ENCODE measurements at places on chromosomes 5 and 9.

GRCh38 chr9:114300846-114301797, 21.8 kb upstream of the ORM1 start:
- no peak for DNase-seq

- DNase-seq, result no peak
Measured at GRCh38 chr9:89619424-89620138, 14.8 kb downstream of the GADD45G start.

DNA sequence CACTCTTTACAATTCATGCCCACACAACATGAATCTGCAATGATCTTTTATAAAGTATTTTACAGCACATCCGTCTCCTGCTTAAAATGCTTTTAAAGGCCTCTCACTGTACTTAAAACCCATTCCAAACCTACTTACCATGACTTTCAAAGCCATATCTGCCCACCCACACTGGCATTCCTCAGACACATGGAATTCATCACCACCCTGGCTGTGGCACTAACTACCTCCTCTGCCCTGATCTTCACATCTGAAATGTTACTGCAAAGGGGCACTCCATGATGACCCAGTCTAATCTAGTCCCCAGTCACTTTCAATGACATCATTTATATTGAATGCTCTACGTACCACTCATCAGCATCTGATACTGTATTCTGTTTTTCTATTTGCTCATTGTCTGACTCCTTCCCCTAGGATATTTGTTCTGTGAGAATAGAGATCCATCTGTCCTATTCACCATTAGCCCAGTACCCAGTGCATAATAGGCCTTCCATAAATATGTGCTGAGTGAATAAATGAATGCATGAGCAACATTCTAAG, 193.2 kb upstream of the KIF2A start:
- DNase-seq, result no peak

DNA sequence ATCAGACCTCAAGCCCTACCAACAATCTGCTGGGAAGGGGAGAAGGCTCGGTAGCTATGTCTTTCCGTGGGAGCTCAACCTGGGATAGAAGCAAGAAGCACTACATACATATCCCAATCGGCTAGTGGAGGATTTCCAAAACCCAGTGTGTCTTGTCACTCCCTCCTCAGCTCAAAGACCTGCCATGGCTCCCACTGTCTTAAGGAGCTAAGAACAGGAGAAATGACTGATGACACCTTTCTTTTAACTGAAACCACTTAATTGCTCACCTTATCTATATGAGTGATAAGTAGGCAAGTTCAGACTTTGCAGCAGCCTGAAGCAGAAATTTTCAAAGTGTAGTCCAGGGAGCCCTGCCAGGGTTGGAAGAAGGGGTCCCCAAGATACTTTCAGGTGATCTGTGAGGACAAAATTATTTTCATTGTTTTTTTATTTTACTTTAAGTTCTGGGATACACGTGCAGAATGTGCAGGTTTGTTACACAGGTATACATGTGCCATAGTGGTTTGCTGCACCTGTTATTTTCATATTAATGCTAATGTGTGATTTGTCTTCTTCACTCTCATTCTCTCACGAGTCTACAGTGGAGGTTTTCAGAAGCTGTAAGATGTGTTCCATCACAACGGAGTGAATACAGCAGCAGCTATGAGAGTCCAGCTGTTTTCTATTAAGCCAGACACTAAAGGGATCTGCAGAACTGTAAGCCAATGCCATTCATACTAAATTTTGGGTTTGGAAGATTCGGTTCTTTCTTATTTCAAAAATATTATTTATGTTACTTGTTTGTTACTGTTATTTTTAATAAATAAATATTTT, 41.4 kb downstream of the PAX5 start:
- DNase-seq, result no peak

DNA sequence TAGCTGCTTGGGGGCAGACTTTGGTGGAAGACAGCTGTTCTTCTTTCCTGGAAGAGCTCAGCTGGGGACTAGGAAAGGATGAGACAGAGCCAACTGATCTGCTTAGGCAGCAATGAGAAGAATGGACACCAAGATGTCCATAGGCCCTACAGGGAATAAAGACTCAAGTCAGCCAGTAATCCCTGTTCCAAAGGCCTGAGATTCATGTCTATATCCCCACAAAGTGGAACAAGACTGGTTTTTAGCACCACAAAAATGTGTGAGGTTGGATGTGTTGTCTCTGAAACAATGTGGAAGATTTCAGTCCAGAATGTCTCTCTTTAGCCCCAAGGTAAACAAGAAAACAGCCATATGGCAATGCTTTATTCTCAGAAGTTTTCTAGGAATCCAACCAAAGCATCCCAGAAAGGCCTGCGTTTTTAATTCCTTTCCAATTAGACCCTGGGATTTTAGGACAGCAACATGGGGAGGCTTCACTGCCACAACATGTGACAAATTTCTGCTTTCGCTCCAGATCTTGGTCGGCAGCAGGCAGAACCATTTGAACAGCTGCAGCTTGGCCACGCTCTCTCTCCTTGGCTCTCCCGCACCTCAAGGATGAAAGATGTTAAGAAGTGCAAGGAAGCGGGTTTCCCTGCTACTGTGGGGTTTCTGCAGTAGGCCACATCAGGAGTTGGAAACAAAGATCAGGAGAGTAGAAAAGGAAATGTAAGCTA, 245.1 kb downstream of the FSTL4 start:
- no peak for DNase-seq

DNA sequence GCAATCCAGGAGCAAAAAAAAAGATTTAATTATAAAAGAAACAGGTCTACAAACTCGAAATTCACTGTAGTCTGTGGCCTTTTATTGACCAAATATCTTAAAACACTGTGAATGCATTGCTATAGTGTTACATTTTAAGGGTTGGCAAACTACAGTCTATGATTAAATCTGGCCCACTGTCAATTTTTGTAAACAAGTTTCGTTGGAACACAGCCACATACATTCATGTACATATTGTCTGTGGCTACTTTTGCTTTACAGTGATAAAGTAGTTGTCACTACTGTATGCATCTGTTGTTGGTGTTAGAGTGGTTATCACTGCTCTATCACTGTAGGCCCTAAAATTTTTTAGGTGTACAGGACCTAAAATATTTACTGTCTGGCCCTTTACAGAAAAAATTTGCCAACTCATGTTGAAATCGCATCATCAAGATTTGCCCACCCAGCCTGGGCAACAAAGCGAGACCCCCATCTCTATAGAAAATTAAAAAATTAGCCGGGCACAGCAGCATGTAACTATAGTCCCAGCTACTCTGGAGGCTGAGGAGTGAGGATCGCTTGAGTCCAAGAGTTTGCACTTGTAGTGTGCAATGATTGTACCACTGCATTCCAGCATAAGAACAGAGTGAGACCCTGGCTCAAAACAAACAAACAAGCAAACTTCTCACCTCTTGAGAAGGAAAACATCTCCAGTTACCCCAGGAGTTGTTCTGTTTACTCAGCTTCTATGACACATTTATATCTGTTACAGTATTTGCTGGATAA, 89.0 kb downstream of the ERBIN start:
- DNase-seq, result no peak

- no peak for DNase-seq
Measured at GRCh38 chr9:13430368-13431221, 151.1 kb upstream of the MPDZ start.

DNA sequence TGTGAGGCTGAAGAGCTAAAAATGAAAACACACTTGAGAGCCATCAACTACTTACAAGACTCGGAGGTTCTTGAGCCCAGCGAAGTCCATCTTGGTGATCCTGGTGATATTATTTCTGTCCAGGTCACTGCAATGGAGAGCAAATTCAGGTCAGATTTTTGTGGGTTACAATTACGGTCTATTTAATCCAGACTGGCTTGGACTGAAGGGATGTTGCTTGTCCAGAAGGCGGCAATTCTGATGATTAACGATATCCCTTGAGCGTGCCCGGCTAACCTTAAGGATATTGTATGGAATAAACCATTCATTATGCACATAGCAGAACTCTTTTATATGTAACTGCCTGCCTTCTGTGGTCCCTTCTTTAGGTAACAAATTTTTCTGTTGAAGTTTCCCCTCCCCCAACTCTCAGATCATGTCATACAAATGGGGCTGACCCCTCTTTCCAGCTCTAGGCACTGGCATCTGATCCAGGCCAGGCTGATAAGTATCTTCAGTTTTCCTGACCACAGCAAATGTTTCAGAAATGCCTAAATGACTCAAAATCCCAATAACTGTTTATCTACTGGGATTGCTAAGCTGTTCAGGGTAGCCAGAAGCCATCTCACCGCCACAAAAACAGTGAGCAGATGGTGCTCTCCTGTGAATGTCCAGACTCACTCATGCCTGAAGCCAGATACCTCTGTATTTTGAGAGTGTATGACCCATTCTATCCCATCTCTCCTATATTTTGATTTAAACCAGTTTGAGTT, 49.4 kb downstream of the SLIT3 start:
- DNase-seq, result no peak

DNA sequence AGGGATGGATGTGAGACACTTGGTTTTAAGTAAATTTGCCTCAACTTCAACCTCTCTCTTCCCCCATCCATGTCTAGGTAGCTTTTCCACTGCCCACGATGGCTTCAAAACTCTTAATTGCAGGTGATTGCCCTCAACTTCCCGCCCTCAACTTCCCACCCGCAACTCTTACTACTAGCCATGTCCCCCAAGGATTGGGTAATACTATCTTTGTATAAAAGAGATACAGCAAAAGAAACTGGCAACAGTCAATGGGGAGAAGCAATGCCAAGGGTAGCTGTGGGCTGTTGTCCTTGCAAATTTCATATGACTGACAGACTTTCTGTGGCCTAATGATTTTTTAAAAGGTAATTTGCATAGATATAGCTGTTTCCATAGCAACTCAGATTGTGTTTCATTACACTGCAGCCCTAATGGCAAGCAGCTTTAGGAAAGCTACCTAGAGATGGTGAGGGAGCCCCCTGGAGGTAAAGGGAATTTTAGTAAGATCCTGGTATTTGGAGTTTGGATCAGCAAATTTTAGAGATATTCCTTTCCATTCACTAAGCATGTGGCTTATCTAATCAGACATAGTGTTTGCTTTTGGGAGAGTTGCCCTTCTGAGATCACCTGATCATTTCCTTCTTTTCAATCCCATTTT, 421.5 kb upstream of the DAP start:
- no peak for DNase-seq

DNA sequence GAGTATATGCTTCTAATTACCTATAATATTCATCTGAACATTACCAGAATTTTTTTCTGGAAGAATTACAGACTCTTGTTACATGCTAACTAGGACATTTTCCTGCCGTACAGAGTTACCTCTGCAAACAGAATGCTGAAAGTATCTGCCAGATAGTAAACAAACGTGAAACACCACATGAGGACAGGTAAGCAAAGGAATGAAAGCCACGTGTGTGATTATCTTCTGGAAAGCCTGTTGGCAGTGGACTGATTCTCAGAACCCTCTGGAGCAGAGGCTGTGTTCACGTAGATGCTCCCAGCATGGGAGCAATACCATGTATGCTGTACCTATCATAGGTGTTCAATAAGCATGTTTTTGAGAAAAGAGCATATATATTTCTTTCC, 472.6 kb downstream of the ENC1 start:
- no peak for DNase-seq

GRCh38 chr9:9904041-9904440, 708.8 kb downstream of the PTPRD start:
- no peak for DNase-seq

DNA sequence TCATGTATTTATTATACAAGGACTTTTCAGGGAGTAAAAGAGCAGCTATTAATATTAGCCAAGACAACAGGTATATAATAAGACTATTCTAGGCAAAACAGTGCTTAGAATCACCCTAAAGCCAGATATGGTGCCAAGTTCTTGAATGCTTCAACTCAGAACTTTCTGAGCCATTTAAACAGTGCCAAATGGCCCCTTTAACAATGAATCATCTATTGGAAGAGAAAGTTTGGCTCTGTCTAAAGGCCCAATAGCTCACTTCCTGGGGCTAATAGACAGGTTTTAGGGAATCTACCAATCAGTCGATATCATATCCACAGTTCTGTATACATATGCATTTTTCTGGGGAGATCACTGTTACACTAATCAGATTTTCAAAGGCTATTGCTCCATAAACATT, 42.9 kb downstream of the ZNF474 start:
- DNase-seq, result no peak

- no peak for DNase-seq
Measured at GRCh38 chr5:71786337-71787055, 67.4 kb downstream of the CARTPT start.

GRCh38 chr5:163496286-163496685, 9.1 kb upstream of the MAT2B start:
- no peak for DNase-seq

GRCh38 chr5:123810746-123811340, 298.9 kb downstream of the CSNK1G3 start:
- DNase-seq, result no peak
